Cardiac muscle cell (in vitro differentiated cells and primary cell): ENCODE measurements at places on chromosomes 13 and 19. TPM values are rescaled to one million over a fixed set of nuclear protein-coding genes. Genes with fewer than 3 reads are reported as not detected.

GRCh38 chr19:46221981-46222610, 7.4 kb upstream of the IGFL1 start:
- no peaks in the 10 kb centered on the region for H3K4me1 ChIP-seq
- no peak overlapping the region for H3K4me3 ChIP-seq
- no peaks in the 10 kb centered on the region for H3K36me3 ChIP-seq
- H3K27ac ChIP-seq: no peak overlapping the region
- DNase-seq: peak; percentile 68

DNA sequence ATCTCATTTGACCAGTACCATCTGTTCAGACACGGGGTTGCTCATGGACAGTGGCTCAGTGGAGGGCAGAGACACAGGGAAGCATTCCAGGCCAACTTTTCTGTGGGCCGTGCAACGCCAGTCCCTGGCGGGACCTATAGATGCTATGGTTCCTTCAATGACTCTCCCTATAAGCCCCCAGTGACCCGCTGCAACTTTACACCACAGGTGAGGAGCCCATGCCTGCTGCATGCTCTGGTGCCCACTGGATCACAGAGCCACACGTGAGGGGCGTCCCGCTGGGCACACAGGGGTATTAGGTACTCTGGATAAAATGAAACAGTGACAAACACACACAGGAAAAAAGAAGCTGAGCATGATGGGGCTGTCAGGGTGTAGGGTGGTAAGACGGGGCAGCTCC, 34.3 kb downstream of the LAIR2 start:
- no peak overlapping the region for H3K4me3 ChIP-seq
- no peaks in the 10 kb centered on the region for H3K36me3 ChIP-seq
- no peaks in the 10 kb centered on the region for H3K4me1 ChIP-seq
- DNase-seq: no peak
- H3K27me3 ChIP-seq: no peaks in the 10 kb centered on the region

The SOHLH2 gene
- total RNA-seq: 1.6 and 7.0 TPM in 2 replicates

The ZNF708 gene
- 15.2 and 17.1 TPM in 2 replicates for total RNA-seq

DNA sequence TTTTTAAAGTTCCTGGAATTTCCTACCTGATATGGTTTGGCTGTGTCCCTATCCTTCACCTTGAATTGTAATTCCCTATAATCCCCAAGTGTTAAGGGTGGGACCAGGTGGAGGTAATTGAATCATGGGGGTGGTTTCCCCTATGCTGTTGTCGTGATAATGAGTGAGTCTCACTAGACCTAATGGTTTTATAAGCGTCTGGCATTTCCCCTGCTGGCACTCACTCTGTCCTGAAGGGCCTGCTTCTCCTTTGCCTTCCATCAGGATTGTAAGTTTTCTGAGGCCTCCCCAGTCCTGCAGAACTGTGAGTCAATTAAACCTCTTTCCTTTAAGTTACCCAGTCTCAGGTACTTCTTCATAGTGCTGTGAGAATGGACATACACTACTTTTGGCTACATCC, 298.7 kb downstream of the HS6ST3 start:
- no peaks in the 10 kb centered on the region for H3K4me1 ChIP-seq
- no peak overlapping the region for H3K27ac ChIP-seq
- no peaks in the 10 kb centered on the region for H3K27me3 ChIP-seq
- no peaks in the 10 kb centered on the region for H3K36me3 ChIP-seq
- no peak for DNase-seq

The FPR3 gene
- total RNA-seq: not detected in 2 replicates

DNA sequence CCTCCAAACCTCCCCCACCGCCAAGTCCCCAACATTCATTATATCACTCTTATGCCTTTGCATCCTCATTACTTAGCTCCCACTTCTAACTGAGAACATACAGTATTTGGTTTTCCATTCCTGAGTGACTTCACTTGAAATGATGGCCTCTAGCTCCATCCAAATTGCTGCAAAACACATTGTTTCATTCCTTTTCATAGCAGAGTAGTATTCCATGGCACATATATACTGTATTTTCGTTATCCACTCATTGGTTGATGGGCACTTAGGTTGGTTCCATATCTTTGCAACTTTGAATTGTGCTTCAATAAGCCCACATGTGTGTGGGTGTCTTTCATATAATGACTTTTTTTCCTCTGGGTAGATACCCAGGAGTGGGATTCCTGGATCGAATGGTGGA, 233.1 kb downstream of the ZNF536 start:
- DNase-seq: no peak
- H3K4me3 ChIP-seq: no peak overlapping the region
- H3K27me3 ChIP-seq: no peaks in the 10 kb centered on the region
- no peak overlapping the region for H3K27ac ChIP-seq
- H3K4me1 ChIP-seq: no peaks in the 10 kb centered on the region

DNA sequence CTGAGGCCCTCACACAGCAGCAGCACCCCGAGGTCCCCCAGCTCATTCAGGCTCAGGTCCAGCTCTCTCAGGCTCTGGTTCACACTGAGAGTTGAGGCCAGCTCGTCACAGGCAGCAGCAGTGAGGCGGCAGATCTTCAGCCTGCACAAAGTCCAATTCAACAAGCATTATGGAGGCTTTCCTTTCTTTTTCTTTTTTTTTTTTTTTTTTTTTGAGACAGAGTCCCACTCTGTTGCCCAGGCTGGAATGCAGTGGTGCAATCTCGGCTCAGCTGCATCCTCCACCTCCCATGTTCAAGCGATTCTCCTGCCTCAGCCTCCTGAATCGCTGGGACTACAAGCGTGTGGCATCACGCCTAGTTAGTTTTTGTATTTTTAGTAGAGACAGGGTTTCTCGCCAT, 22.9 kb downstream of the NLRP12 start:
- no peaks in the 10 kb centered on the region for H3K27me3 ChIP-seq
- H3K4me1 ChIP-seq: no peaks in the 10 kb centered on the region
- no peak overlapping the region for H3K27ac ChIP-seq
- H3K4me3 ChIP-seq: no peak overlapping the region

- DNase-seq: peak; percentile 82
- H3K4me1 ChIP-seq: peaks cover 5% of the 10 kb centered on the region
- no peaks in the 10 kb centered on the region for H3K27me3 ChIP-seq
- no peaks in the 10 kb centered on the region for H3K36me3 ChIP-seq
- peak overlapping the region; percentile 76 for H3K27ac ChIP-seq
These were observed 518 bp downstream of the NUDT19 start for GRCh38 chr19:32691952-32692726.

DNA sequence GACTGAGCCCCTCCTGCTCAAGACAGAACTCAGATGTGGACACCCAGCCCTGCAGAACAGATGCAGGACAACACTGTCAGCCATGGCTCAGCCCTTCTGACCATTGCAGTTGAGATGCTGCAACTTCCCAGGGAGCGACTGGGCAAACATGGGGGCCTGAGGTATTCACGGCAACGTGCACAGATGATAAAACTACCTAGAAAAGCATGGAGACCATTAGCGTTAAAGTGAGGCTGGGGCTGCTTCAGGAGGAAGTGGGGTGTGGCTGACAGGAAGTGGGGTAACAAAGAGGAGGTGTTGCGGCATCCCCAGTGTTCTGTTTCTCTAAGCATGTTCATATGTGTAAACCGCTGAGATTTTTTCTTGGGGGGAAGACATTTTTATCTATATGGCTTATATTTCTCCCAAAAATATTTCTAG, 1.3 kb upstream of the SIGLEC9 start:
- no peaks in the 10 kb centered on the region for H3K27me3 ChIP-seq
- H3K4me3 ChIP-seq: no peak overlapping the region
- H3K4me1 ChIP-seq: no peaks in the 10 kb centered on the region
- DNase-seq: no peak

The CACNG8 gene
- 0.77 and 1.4 TPM in 2 replicates for total RNA-seq

- H3K27me3 ChIP-seq: no peaks in the 10 kb centered on the region
- H3K36me3 ChIP-seq: no peaks in the 10 kb centered on the region
- peak; percentile 86 for DNase-seq
- H3K27ac ChIP-seq: peak overlapping the region; percentile 46
- peaks cover 22% of the 10 kb centered on the region for H3K4me1 ChIP-seq
These were observed 72.6 kb upstream of the SERP2 start for GRCh38 chr13:44300895-44301638.

- no peaks in the 10 kb centered on the region for H3K27me3 ChIP-seq
- no peaks in the 10 kb centered on the region for H3K36me3 ChIP-seq
- no peak overlapping the region for H3K4me3 ChIP-seq
- H3K4me1 ChIP-seq: no peaks in the 10 kb centered on the region
- DNase-seq: peak; percentile 17
- H3K27ac ChIP-seq: no peak overlapping the region
These were observed 766.1 kb upstream of the GPC6 start for GRCh38 chr13:92460479-92460878.

DNA sequence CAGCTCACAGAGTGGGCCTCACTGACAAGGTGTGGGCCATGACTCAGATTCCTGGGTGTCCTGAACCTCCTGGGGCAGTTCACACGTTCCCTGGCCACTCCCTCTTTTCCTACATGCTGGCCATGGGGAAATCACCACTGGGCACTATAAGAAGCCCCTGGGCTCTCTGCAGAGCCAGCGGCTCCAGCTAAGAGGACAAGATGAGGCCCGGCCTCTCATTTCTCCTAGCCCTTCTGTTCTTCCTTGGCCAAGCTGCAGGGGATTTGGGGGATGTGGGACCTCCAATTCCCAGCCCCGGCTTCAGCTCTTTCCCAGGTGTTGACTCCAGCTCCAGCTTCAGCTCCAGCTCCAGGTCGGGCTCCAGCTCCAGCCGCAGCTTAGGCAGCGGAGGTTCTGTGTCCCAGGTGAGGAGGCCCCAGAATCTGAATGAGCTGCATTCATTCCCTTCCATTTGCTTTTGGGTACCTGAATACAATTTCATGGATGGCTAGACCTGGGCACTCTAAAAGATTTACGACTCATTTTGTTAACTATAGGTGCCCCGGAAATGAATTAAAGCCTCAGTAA, at the start of gene OLFM4:
OLFM4 (plus strand) TSS at position 177 of the 567 bp plus-strand sequence; CDS start at position 201, 24 bp downstream.
- no peaks in the 10 kb centered on the region for H3K27me3 ChIP-seq
- no peaks in the 10 kb centered on the region for H3K36me3 ChIP-seq
- H3K4me1 ChIP-seq: no peaks in the 10 kb centered on the region
- no peak within 1 kb of the TSS for H3K4me3 ChIP-seq
- H3K27ac ChIP-seq: no peak within 1 kb of the TSS

The TLE6 gene
- 30.3 and 35.4 TPM in 2 replicates for total RNA-seq

GRCh38 chr13:51278426-51279130, 56.4 kb downstream of the FAM124A start:
- H3K27ac ChIP-seq: no peak overlapping the region
- no peaks in the 10 kb centered on the region for H3K27me3 ChIP-seq
- no peak for DNase-seq
- no peaks in the 10 kb centered on the region for H3K4me1 ChIP-seq
- no peaks in the 10 kb centered on the region for H3K36me3 ChIP-seq

DNA sequence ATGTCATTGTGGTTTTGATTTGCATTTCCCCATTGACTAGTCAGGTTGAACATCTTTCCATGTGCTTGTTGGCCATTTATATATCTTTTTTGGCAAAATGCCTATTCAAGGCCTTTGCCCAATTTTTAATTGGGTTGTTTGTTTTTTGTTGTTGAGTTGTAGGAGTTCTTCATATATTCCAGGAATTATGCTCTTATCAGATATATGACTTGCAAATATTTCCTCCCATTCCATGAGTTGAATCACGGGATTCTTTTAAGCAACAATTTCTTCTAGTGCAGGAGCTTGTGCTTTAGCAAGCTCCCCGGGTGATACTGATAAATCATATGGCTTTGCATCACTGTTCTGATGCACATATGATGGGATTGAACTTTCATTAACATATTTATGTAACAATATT, 47.0 kb upstream of the FLT1 start:
- no peaks in the 10 kb centered on the region for H3K27me3 ChIP-seq
- no peaks in the 10 kb centered on the region for H3K36me3 ChIP-seq
- H3K4me3 ChIP-seq: no peak overlapping the region
- DNase-seq: peak; percentile 69
- no peak overlapping the region for H3K27ac ChIP-seq

GRCh38 chr19:13195678-13196077, 45.5 kb downstream of the IER2 start:
- H3K27ac ChIP-seq: no peak overlapping the region
- no peaks in the 10 kb centered on the region for H3K27me3 ChIP-seq
- peak; percentile 61 for DNase-seq
- H3K36me3 ChIP-seq: no peaks in the 10 kb centered on the region
- H3K4me1 ChIP-seq: no peaks in the 10 kb centered on the region

The C1QTNF9 gene
- 0.12 TPM in 1 of 2 replicates, not detected in the other for total RNA-seq

The TPTE2 gene
- 0.24 TPM in 1 of 2 replicates, not detected in the other for total RNA-seq

The GTF2F1 gene
- total RNA-seq: 81.3 and 96.7 TPM in 2 replicates

- H3K4me1 ChIP-seq: no peaks in the 10 kb centered on the region
- H3K4me3 ChIP-seq: no peak overlapping the region
- no peak overlapping the region for H3K27ac ChIP-seq
- no peaks in the 10 kb centered on the region for H3K27me3 ChIP-seq
These were observed 10.3 kb downstream of the GNA15 start for GRCh38 chr19:3145909-3146676.

The NRTN gene
- total RNA-seq: 28.2 and 36.1 TPM in 2 replicates

DNA sequence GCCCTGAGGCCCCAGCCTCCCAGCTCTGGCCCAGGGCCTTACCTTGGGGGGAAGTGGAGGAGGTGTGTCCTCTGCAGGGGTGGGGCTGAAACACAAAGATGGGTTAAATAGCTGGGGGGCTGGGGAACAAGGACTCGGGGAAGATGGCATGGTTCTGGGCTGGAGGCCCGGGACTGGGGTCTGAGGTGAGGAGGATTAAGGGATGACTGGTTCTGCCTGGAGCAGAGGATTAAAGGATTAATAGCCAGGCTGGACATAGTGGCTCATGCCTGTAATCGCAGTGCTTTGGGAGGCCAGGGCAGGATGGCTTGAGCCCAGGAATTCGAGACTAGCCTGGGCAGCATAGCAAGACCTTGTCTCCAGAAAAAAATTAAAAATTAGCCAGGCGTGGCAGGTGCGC, 11.6 kb downstream of the MAP4K1 start:
- H3K27me3 ChIP-seq: no peaks in the 10 kb centered on the region
- no peaks in the 10 kb centered on the region for H3K36me3 ChIP-seq
- H3K27ac ChIP-seq: no peak overlapping the region

DNA sequence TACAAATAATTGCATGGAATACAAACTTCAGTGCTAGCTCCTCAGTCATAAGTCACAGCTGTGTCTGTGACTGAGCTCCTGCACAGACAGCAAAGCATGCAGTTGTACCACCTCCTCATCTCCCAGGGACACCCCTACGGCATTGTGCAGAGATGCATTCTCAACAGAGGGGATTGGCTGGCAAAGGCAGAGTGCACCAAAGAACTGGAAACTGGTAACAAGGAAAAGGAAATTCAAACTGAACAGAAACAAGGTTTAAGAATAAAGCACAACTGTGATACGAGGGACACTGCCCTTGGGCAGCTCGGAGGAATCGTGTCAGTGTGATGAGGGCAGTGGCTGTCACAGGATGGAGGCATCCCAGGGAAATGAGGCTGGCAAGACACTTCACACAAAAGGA, 126.1 kb upstream of the SOX1 start:
- no peaks in the 10 kb centered on the region for H3K4me1 ChIP-seq
- no peak for DNase-seq
- peaks cover 18% of the 10 kb centered on the region for H3K27me3 ChIP-seq
- H3K36me3 ChIP-seq: no peaks in the 10 kb centered on the region
